ENCODE measurements at places on chromosomes 16 and 17.

- DNase-seq = no peak
Observed at GRCh38 chr16:15950869-15951268, 1.5 kb downstream of the ABCC1 start.

DNA sequence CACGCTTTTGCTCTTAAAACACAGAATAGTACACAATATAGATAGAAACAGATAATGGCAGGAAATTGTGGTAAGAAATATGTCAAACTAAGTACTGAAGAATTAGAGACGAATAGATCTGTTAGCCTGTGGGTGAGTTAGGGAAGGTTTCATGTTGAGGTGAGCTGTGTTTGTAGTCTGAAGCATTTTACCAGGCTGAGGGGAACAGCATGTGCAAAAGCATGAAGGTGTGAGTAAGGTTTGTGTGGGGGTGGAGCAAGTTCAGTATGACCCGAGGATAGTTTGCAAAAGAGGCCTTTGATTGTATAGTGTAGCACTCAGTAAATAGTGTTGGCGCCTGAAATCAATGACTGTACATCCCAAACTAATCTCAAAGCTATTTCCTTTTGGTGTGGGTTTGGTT is 13.8 kb downstream of the IGSF6 start:
- DNase-seq = no peak

GRCh38 chr17:57572600-57572999 is 172.5 kb downstream of the CCDC182 start:
- no peak for DNase-seq

GRCh38 chr16:79805621-79806020 is 205.1 kb upstream of the MAF start:
- DNase-seq = no peak

- DNase-seq = no peak
Observed at GRCh38 chr16:54442864-54443263, 156.3 kb upstream of the IRX3 start.

DNA sequence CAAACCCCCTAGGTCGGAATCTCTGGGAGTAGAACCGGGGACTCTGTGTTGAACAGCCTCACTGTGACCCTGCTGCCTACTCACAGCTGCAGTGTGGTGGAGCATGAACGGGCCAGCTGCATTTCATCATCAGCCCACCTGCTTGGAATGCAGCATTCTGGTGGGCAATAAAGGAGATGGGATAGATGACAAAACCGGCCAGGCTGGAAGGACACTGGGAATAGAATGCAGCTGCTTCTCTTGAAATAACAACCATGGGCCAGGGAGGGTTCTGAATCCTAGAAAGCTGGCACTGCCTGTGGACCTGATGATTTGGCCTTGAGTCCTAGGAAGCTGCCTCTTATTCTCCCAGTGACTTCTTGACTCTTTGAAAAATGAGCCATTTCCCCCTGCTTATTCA is 23.5 kb downstream of the CFAP97D1 start:
- no peak for DNase-seq

DNA sequence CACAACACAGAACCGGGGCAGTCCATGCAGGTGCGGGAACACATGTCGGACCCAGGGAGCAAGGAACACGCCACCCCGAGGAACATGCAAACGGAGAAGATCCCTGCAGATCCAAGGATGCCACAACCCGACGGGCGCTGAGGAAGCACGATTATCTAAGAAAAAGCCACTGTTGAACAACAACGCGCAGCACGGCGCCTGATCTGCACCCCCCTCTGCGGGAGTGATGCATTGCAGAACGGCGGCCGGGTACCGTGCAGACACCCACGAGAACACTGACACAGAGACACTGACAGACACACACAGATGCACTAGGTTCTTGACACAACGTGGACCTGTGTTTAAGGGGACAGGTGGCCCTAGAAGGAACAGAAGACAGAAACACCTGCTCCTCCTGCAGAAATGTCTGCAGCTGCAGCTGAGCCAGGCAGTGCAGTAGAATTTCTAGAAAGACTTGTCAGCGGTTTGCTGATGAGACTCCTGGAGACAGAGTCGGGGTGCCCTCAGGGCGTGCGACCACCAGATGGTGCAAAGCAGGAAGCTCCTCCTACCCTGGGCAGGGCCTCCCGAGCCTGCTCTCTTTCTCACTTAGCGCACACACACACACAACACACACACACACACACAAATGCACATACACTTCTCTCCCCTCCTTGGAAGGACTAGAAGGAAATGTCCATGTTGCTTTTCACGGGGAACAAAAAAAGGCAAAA is 7.5 kb downstream of the NPTX1 start:
- no peak for DNase-seq

DNA sequence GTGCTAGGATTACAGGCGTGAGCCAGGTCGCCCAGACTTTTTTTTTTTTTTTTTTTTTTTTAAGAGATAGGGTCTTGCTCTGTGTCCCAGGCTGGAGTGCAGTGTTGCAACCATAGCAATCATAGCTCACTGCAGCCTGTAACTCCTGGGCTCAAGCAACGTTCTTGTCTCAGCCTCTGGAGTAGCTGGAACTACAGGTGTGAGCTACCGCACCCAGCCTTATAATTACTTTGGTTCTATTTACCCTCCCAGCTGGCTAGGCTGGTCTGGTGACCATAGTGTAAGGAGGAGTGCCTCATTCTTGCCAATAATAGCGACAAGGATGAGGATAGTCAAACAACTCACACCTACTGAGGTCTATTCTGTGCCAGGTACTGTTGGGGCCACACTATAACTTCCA is 39.6 kb upstream of the USP7 start:
- DNase-seq = no peak

- DNase-seq = no peak
Observed at GRCh38 chr17:9364837-9365430, 210.7 kb downstream of the STX8 start.

- no peak for DNase-seq
Observed at GRCh38 chr17:76417499-76418143, 33.2 kb downstream of the SPHK1 start.

DNA sequence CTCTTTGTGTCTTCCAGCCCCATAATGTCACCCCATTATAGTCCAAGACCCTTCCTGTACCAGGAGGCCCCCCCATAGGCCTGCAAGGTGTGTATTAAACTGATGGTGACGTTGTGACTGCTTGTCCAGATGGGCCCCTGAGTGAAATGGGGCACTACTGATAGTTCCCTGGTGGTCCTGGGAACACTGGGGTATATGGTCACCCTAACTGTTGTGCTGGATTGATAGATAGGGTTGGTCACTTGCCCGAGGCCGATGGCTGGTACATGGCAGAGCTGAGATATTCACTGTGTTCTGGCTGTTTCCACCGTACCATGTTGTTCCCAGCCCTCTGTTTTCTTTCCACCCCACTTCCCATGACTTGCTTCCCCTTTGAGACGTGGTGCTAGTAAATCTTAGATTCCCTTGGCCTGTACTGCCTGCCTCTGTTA is 4.3 kb downstream of the CNP start:
- DNase-seq = no peak

GRCh38 chr16:9859701-9860327 is 322.4 kb downstream of the GRIN2A start:
- DNase-seq = no peak

- no peak for DNase-seq
Observed at GRCh38 chr16:11395008-11395948, 50.0 kb downstream of the RMI2 start.

GRCh38 chr17:77480509-77481215 is 339.9 kb downstream of the SEC14L1 start:
- no peak for DNase-seq

DNA sequence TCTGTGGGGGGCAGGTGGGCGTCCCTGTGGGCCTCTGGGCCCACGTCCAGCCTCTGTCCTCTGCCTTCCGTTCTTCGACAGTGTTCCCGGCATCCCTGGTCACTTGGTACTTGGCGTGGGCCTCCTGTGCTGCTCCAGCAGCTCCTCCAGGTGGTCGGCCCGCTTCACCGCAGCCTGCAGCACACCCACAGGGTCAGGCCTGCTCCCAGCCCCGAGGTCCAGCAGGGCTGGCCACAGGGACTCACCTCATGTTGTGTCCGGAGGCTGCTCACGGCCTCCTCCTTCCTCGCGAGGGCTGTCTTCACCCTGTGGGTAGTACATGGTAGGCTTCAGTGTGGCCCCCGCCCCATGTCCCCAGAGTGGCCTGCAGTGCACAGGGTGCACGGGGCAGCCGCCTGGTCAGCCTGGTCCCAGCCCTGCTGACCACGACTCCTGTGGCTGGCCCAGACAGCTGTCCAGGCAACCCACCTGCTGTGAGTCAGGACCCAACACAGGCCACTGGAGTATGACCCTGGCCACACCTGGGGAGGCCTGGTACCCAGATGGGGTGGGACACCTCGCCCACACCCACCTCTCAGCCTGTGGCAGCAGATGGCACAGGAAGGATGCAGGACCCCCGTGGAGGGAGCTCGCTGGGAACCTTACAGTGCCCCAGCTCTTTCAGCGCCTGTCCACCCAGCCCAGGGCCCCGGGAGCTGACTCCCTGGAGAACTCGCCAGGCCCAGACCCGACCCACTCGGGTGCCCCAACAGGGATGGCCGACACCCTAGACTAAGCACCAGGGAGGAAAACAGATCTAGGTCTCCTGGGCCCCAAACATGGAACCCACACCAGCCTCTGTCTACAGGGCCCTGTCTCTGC is 23.9 kb upstream of the AATK start:
- DNase-seq = no peak

DNA sequence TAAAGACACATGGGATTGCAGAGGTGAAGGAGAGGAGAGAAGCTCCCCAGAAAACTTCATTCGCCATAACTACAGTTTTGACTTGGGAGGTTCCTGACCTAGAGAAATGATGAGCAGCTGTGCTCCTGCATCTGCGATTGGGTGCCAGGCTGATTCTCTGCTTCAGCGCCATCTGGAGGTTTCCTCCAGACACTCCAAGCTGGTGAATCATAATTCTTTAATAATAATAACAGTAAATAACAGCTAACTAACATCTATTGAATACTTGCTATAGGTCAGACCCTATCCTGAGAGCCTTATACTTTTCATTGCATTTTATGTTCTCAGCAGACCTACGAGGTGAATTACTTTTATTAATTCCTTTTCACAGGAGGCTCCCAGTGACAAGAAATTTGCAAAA is 575.8 kb downstream of the TOX3 start:
- no peak for DNase-seq

- DNase-seq = no peak
Observed at GRCh38 chr16:48110982-48111381, 44.8 kb downstream of the ABCC12 start.

- DNase-seq = no peak
Observed at GRCh38 chr16:23863511-23864422, 28.0 kb downstream of the PRKCB start.

DNA sequence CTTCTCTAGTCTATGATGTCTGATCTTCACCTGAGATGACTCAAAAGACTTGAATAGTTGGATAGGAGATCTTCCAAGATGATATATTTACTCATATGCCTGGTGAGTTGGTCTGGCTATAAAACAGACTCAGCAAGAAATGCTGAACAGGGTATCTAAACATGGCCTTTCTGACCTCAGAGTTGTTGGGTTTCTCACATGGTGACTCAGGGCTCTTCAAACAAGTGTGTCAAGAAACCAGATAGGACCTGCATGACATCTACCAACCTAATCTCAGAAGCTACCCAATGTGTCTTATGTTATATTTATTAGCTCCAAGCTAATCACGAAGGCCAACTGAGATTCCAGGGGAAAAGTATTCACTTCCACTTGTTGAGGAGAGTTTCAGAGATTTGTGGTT is 1477.3 kb downstream of the CDH8 start:
- DNase-seq = no peak

DNA sequence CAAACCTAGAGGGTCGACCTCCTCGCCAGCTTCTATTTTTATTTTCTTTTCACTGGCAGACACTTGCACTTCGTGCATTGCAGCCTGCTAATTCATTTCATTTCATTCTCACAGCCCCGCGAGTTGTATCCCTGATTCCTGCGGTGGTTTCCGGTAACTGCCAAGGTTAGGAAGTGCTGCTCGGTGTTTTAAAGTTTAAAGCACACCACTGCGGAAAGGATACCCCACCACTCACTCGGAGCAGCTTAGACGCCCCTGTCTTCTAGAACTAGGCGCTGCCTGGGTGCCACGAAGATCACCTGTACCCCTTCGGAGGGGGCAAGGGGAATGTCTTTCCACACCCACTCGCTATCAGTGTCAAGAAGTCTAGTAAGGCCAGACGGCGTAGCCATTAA is 509 bp downstream of the CNEP1R1 start:
- DNase-seq = peak; percentile 17

DNA sequence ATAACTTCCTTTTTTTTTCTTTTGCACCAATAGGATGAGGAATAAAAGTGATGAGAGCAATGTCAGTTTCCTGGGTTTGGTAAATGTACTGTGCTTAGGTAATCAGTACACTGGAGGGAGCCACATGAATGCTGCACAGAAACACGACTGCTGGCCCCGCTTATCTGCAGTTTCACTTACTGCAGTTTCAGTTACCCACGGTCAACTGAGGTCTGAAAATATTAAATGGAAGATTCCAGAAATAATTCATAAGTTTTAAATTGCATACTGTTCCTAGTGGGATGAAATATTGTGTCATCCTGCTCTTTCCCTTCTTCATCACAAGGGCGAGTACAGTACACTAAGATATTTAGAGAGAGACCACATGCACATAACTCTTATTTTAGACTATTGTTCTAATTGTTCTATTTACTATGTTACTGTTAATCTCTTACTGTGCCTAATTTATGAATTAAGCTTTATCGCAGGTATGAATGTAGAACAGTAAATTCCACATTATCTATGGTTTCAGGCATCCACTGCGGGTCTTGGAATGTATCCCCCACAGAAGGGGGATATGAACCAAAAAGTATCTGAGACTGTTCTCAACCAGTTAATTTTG is 6.4 kb upstream of the LGALS3BP start:
- DNase-seq = no peak

- DNase-seq = no peak
Observed at GRCh38 chr16:84260766-84261554, 21.1 kb upstream of the KCNG4 start.

GRCh38 chr17:45794840-45795239 is 10.7 kb downstream of the CRHR1 start:
- no peak for DNase-seq

GRCh38 chr16:28182801-28183200 is 29.0 kb downstream of the XPO6 start:
- no peak for DNase-seq

GRCh38 chr17:64202683-64203344 is 60.2 kb downstream of the TEX2 start:
- DNase-seq = no peak

- no peak for DNase-seq
Observed at GRCh38 chr16:19923396-19923795, 38.7 kb upstream of the GPRC5B start.
